ENCODE measurements at places on chromosomes 2 and 18.

DNA sequence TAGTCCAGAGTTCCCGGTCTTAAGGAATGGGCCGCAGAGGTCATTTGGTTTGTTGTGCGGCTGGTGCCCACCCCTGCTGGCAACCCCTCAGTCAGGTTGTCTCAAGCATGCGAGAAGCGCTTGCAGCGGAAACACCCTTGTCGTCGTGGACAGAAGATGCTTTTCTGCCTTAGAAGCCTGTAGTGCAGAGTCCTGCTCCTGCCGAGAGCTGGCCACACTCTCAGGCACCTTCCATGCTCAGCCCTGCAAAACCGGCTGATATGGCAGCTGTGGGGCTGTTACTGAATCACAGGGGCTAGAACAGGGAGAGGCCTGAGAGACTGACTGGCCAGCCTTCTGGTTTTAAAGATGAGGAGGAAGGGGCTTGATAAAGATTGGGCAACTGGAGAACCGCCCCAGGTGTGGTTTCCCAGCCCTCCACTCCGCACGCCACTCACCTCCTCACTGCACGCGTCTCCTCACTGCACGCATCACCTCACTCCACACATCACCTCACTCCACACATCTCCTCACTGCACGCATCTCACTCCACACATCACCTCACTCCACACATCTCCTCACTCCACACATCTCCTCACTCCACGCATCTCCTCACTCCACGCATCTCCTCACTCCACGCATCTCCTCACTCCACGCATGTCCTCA is 103.6 kb downstream of the USP40 start:
- no peak for DNase-seq

DNA sequence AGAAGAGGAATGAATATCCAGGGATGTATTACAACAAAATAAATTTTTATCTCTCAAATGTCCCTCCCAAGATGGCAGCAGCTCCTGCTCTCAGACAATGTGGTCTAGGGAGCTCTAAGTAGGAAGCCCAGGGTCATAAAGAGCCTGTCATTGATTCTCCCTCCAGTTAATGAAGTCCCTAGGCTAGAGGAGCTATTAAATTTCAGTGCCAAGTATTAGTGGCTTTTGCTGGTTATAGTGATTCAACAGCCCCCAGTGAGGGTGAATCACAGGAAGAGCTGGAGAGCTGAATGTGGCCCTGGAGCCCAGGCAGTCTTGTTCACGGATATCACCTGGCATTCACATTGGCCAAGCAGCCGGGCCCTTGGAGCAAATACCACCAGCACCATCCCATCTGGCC is 109.8 kb upstream of the YPEL5 start:
- no peak for DNase-seq

DNA sequence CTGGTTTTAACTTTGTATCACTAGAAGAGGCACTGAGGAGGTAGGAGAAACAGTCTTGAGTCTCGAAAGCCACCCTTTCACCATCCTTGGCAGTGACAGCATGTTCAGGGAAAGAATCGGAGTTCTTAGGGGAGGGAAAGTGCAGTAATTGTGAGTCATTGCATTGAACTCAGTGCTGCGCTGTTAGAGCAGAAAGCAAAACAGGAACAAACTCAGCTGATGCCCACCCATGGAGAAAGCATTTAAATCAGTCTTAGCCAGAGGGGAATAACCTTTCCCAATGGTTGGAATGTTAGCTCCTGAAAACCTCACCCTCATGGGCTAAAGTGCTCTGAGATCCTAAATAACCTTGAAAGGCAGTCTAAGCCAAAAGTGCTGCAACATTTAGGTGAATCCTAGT is 845.6 kb upstream of the CNTNAP5 start:
- no peak for DNase-seq

GRCh38 chr2:216339456-216340279 is 32.6 kb downstream of the MARCHF4 start:
- no peak for DNase-seq

GRCh38 chr2:168934826-168935225 is 33.7 kb downstream of the G6PC2 start:
- DNase-seq: no peak

DNA sequence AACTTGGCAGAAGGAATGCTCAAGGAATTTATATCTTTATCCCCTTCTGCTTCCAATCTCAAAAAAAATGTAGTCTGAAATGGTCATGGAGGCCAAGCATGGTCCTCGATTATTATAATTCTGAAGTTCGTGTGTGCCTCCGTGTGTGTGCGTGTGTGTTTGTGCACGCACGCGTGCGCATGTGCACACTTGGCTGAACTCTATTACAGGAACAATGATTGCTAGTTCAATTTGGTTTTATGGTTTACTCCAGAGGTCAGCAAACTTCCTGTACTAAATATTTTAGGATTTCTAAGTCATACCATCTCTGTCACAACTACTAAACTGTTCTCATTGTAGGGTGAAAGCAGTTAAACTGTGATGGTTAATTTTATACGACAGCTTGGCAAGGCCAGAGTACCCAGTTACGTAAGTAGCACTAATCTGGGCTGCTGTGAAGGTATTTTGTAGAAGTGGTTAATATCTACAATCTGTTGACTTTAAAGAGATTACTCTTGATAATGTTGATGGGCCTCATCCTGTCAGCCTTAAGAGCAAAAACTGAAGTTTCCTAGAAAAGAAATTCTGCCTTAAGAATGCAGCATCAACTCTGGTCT is 5.8 kb upstream of the MARCHF7 start:
- DNase-seq: no peak

- no peak for DNase-seq
These were observed 12.8 kb downstream of the PGAP1 start for GRCh38 chr2:196913691-196914090.

DNA sequence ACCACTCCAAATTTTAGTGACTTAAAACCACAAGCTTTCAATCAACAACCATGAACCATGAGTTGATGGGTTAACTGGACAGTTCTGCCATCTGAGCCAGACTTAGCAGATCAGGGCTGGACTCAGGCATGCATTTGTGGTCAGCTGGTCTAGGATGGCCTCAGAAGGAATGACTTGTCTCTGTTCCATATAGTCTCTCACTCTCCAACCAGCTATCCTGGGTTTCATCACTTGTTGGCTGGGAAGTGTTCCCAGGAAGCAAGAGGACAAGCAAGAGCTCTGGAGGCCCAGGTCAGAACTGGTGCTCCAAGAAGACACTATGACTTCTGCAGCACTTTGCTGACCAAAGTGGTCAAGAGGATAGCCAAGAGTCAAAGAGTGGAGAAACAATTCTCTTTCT is 17.5 kb upstream of the MAP3K20 start:
- DNase-seq: no peak

- DNase-seq: no peak
These were observed 50.6 kb downstream of the UNC50 start for GRCh38 chr2:98658816-98659490.

- DNase-seq: no peak
These were observed 47.4 kb downstream of the PSMG2 start for GRCh38 chr18:12750076-12750714.

GRCh38 chr2:31853521-31853920 is 157.3 kb downstream of the MEMO1 start:
- DNase-seq: no peak

DNA sequence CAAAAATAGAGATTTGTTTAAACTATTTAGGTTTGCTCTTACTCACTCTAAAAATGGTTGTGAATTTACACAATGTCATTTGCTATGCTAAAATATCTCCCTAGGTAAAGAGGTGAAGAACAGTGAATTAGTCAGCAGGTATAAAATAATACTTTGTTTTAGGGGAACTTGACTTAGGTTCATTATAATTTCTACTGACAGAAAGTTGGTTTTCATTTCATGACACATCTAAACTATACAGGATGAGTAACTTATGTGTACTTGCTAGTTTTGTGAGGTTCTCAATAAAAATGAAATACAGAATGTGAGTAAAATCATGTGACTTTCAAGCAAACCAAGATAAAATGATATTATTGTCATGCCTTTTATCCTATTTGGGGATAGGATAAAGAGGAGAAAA is 66.0 kb downstream of the DIS3L2 start:
- no peak for DNase-seq

DNA sequence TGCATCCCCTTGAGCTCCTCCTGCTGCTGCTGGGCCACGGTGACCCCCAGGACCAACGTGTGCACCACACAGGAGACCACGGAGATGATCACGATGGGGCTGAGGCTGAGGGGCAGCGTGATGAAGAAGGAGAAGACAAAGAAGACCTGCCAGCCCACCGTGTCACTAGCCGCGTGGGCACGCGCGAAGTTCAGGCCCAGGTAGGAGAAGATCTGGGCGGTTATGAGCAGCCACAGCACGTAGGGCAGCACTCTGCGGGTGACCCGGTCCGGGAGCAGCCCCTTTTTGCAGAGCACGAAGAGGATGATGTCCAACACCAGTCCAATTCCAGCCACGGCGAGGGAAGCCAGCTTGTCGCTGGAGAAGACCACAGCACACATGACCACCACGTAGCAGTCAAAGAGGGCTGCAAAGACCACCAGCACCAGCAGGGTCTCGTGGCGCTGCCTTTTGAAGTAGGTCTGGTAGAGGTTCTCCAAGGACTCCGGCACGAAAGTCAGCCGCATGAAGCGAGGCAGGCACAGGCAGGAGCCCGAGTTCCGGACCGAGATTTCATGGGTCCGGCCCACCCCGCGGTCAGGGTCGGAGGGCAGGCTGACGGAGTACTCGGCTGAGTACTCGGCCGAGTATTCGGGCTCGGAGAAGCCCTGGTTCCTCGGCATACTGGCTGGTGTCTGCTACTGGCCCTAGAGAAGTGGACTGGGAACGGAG is 1.6 kb downstream of the ADCY3 start:
- DNase-seq: no peak

DNA sequence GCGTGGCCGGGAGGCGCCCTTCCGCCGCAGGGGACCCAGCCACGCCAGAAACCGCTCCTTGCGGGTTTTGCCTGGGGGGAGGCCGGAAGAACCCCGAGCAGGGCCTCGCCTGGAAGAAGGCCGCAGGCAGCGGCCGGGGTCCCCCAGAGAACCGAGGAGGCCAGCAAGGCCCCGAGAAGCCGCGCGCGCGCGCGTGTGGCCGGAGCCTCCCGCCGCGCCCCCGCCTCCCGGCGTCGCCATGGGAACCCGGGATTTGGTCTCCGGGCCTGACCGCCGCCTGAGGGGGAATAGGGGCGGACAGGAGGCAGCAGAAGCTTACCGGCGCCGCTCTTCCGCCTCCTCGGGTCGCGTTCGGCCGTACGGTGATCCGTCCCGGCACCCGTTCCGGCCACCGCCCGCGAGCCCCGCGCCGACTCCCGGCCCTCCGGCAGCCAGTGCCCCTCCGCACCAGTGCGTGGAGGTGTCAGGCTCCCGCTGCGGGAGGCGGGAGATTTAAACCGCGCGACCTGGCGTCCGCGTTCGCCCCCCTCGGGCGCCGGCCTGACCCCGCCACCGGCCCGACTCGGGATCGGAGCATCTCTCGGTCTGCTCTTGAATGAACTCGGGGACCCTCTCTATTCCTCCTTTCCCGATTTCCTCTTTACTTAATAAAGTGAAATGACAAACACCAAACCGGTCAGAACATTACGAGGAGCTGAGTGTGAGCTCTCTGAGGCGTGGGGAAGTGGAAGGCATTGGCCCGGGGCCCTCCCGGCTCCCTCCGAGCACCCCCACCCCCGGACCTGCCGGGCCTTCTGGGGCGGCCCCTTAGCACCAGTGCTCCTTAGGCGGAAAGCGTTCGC is at the start of gene ICA1L:
ICA1L (minus strand) TSS at position 467 of the 842 bp plus-strand sequence. CDS start 42,757 bp downstream, outside the sequence.
- DNase-seq: no peak

GRCh38 chr2:29580223-29580622 is 341.2 kb downstream of the ALK start:
- no peak for DNase-seq

GRCh38 chr2:176581557-176582165 is 312.4 kb downstream of the MTX2 start:
- no peak for DNase-seq

GRCh38 chr2:16320716-16321115 is 344.9 kb downstream of the CYRIA start:
- no peak for DNase-seq

GRCh38 chr2:143290221-143290620 is 161.0 kb downstream of the ARHGAP15 start:
- no peak for DNase-seq

GRCh38 chr2:35783723-35784122 is 571.9 kb upstream of the CRIM1 start:
- DNase-seq: no peak

GRCh38 chr2:72011791-72012190 is 135.9 kb downstream of the CYP26B1 start:
- no peak for DNase-seq

Measured in brain pericyte (primary cell).